ENCODE measurements at places on chromosomes 12 and 14.

- DNase-seq: no peak
Observed at GRCh38 chr14:81890020-81890419, 356.4 kb upstream of the SEL1L start.

GRCh38 chr14:34498684-34499412, 36.8 kb upstream of the SPTSSA start:
- DNase-seq: peak; percentile 4

DNA sequence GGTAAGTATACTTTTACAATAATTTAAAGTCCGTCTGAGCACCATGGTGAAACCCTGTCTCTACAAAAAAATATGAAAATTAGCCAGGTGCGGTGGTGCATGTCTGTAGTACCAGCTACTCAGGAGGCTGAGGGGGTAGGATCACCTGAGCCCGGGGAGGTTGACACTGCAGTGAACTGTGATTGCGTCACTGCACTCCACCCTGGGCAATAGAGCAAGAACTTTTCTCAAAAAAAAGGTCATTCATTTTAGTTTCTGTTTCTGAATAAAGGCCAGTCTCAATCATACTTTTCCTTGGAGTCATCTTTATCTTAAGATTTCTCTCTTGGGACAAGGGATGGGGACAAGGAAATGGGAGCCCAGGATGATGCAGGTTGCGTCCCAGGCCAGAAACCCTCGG, 12.9 kb downstream of the ANKRD13A start:
- DNase-seq: no peak

- no peak for DNase-seq
Observed at GRCh38 chr12:42162193-42162592, 17.5 kb upstream of the GXYLT1 start.

DNA sequence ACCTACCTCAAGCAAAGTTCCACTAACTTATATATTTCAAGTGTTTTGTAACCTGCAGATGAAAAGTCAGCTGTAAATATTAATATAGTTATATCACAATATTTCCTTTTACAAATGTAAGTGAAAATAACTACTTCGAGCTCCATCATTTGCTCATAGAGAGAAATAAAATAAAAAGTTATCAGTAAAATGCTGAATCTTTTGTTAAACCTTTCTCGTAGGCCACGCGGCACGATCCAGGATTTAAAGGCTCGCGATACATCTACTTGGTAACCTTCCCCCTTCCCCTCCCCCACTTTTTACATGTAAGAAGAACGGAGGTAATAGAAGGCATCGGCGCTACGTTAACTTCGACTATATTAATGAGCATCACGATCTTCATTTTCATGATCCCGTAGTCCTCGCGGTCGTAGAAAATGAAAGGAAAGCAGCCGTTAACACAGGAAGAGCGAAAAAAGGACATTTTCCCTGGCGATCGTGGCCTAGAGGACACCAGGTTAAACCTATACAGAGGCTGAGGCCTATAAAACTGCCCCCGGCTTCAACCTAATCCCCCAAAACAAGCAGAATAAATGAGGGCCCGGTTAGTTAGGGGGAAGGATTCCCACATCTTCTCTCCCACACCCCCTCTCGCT, 508 bp downstream of the HNRNPC start:
- peak; percentile 63 for DNase-seq

GRCh38 chr12:70074510-70074909, 168.7 kb upstream of the CNOT2 start:
- no peak for DNase-seq

GRCh38 chr12:125203145-125203765, 138.0 kb downstream of the AACS start:
- peak; percentile 26 for DNase-seq

DNA sequence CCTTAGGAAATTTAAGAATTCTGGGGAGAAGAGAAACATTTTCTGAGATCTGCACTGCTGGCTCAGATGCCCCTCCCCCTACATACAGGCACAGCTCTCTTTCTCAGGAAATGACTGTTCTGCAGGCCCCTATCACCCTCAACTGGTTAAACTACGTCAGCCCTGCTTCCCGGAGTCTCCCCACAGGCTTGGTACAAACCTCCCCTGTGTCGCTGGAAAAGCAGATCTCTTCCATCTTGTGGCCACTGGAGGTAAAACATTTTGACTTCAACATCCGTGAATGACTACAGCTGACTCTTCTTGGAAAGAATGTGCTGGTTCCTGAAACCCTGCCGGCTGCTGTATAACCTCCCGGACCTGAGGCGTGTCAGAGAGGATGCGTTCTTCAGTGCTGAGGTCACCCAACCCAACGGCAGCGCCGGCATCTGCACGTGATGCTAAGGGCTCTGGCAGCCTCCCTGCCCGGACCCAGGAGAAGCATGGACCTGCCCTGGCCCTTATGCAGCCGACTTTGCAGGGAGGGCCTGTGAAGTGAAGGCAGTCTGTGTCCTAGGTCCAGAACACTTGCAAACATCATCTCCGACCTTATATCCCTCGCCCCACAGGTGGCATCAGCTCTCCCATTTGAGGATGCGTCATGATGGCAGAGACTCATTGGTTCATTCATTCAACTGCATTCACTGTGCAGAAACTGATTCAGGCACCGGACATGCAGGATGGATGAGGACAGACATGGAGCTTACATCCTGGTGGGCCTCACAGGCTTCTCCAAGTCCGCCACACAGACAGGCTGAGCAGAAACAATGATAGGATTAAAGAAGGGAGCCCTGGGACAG, 129.2 kb downstream of the GCH1 start:
- DNase-seq: peak; percentile 79

DNA sequence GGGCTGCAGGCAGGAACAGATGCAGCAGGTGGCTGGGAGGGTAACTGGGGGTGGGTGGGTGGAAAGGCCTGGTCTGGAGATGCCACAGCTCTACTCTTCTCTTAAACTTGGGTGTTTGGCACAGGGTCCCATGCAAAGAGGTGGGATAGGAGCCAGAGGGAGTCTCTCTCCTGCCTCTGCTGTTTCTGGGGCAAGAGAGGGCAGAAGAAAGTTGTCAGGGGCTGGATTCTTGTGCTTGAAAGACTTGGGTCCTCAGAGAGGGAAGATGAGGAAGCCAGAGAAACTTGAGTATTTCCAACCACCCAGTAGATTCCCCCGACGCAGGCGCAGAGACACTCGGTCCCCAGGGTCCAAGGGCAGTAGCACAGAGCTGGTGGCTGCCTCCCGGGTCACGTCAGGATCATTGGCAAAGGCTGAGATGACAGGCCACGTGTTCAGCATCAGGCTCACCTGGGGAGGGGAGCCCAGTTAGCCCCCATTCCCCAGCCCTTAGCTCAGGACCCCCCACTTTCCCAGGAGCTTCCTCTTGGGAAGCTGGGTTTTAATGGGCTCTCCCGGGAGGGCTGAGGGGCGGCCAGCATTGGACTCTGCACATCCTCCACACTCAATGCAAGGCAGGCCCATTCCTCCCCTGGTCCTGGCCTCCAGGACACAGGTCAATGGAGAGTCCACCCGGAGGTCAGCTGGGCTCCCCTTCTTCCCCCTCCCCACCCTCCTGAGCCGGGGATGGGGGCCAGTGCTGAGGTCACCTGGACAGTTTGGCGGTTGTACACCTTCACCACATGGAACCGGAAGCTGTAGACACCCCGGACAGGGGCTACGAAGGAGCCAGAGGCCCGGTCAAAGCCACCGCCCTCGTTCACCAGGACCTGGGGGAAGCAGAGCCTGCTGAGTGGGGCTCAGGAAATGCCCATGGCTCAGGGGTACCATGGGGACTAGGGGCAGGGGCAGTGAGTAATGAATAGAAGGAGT, 1.6 kb downstream of the CBLN3 start:
- no peak for DNase-seq

DNA sequence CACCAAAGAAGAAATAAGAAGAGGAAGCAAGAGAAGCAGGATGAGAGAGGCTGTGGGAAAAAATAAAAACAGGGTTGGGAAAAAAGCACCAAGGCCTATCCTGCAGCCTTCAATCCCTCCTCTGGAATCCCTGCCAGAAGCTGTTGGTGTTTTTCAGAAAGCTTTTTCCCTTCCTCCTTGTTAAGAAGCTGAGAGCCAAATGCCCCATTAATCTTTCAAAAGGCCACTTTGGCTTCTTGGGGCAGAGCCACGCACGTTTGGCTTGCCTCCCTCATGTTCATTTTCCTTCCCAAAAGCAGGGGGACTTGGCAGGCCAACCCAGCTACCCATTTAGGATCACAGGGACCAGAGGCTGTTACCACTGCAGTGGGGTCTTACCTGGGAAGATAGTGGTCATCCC, 365.3 kb downstream of the NUAK1 start:
- DNase-seq: peak; percentile 53

Data from pons (tissue), 1 donor.